ENCODE measurements at places on chromosomes 2 and 18. TPM values are rescaled to one million over a fixed set of nuclear protein-coding genes. Genes with fewer than 3 reads are reported as not detected.

CIB4 gene
- not detected for polyA plus RNA-seq

TSPYL6 gene
- 0.13 TPM for polyA plus RNA-seq

NEUROD1 gene
- not detected for polyA plus RNA-seq

GREB1L gene
- polyA plus RNA-seq, result 3.4 TPM

PIEZO2 gene
- 21.3 TPM for polyA plus RNA-seq

DYNAP gene
- not detected for polyA plus RNA-seq

DNER gene
- 58.8 TPM for polyA plus RNA-seq

Measured in left renal cortex interstitium (tissue), 4 donors.